HCEC 1CT (cell line): ENCODE measurements at places on chromosomes 13 and 19.

DNA sequence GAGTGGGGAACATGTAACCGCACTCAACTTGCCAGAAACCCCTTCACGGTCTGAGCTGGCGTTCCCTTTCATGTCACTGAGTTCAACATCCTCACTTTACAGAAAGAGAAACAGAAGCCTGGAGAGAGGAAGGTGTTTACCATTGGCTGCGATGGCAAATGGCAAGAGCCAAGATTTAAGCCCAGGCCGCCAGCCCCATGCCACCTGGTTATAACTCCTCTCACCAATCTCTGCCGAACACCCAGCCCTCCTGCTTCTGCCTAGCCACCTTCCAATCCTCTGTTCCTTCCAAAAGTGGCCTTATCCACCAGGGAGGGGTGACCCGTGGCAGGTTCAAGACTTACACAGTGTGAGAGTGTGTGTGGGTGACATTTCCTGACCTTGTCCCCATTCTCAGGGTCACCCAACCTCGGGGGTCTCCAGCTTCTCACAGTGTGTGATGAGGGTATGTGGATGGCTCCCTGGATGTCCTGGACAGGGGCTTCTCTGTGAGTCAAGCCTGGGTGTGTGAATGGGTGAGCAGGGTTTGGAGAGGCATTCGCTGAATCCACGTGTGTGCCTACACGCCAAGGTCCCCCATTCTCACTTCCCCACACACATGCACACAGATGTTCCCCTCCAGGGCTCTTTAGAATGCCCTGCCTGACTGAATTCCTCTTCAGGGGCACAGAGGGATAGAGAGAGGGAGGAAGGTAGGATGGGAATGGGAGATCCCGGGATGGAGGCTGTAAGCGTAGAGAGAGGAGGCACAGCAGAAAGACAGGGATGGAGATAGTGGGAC lies 1.2 kb downstream of the CADM4 start:
- DNase-seq, result no peak

DNA sequence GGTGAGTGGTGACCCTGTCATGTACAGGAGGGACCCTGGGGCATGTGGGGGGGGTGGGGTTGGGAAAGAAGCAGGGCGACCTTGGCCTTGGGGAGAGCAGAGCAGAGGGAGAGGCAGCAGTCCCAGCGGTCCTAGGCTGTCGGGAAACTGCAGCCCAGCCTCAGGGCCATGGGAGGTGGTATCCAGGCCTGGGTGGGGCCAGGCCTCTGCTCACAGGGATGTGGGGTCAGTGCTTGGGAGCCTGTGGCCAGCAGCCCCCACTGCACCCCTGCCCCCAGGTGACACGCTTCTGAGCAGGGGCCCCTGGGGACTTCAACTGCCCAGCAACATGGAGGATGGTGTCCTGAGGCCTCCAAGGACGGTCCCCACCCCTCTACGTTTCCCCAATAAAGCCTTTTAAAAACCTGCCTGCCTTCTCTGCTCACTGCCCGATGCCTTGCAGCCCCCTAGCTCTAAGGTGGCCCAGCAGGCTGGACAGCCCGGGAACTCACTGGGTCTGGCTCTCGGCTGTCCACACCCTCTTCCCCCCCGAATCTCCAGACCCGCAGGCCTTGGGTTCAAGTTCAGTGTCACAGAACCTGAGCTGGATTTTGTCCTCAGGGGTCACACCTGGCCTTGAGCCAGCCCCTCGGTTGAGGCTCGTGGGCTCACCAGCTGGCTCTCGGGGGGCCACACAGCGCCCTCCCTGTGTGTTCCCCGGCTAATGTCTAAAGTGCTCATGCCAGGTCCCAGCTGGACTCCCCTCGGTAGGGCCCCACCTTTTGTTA lies 6.9 kb downstream of the PNKP start:
- DNase-seq, result no peak

DNA sequence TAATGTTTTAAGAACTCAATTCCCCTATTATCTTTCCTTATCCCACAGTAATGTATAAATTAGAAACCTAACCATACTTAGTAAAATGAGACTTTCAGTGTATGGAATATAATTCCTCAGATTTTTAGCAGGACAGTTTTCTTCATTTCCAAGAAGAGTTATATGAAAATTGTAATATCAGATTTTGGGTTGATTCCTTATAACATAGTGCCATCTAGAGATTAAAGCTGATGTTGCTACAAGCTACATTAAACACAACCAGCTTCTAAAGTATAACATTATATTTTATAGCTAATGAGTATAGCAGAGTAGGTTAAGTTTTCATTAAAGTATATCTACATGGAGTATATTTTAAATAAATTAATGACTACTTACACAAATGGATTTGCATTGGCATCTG lies 99.7 kb upstream of the MIR17HG start:
- no peak for DNase-seq

DNA sequence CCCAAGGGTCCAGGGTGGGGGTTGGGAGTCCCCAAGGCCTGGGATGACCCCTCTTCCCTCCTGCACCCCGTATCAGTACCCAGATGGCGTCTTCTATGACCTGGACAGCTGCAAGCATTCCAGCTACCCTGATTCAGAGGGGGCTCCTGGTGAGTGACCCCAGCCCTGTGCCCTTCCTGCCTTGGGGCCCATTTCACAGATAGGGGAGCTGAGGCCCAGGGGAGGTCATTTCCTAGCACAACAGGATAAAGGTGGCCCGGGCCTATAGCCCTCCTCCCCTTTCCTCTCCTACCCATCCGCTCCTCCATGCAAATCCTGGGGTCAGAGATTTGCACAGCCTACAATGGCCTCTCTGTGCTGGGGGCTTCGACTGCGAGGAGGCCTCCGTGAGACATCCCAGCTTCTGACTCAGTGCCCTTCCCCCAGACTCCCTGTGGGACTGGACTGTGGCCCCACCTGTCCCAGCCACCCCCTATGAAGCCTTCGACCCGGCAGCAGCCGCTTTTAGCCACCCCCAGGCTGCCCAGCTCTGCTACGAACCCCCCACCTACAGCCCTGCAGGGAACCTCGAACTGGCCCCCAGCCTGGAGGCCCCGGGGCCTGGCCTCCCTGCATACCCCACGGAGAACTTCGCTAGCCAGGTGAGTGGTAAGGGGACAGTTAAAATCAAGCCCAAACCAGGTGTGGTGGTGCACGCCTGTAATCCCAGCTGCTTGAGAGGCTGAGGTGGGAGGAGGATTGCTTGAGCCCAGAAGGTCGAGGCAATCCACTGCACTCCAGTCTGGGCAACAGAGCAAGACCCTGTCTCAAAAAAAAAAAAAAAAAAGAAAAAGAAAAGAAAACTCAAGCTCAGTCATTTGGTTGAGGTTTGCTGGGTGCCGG lies 3.9 kb downstream of the SPIB start:
- DNase-seq, result no peak

GRCh38 chr19:54063350-54064116 lies at the start of gene VSTM1:
VSTM1 (minus strand) TSS chr19:54063897; CDS start chr19:54063777, 120 bp downstream.
- no peak for DNase-seq

- DNase-seq, result no peak
Measured at GRCh38 chr19:7658219-7658686, 10.6 kb upstream of the RETN start.

GRCh38 chr19:56321989-56322440 lies 7.4 kb upstream of the ZSCAN5A start:
- no peak for DNase-seq

- no peak for DNase-seq
Measured at GRCh38 chr13:103195762-103196161, 129.5 kb upstream of the SLC10A2 start.
